Spinal cord (tissue), 10 donors: ENCODE measurements at places on chromosomes 4 and X.

- DNase-seq, result no peak
Measured at GRCh38 chr4:13968723-13969122, 341.2 kb upstream of the BOD1L1 start.

GRCh38 chrX:56785442-56785841 lies 56.4 kb downstream of the NBDY start:
- no peak for DNase-seq

- DNase-seq, result no peak
Measured at GRCh38 chr4:89316931-89317366, 9.3 kb upstream of the GPRIN3 start.

- no peak for DNase-seq
Measured at GRCh38 chr4:153507310-153508073, 41.3 kb downstream of the TMEM131L start.

DNA sequence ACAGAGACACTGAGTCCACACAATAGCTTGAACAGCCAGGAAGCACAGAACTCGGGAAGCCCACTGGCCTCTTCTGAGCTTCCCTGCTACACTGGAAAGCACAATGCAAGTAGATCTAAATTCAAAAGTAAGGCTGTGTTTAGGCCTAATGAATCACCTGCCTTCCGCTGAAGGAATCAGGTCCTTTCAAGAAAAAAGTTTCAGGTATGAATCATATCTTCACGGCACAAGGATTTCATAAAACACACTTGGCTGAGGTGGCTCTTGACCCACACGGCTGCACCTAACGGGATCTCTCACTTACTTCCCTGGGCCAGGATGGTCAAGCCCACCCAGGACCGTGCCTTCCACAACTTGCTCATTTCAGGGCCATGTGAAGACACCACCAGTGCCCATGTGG lies 59.3 kb downstream of the IRF2 start:
- DNase-seq, result no peak

DNA sequence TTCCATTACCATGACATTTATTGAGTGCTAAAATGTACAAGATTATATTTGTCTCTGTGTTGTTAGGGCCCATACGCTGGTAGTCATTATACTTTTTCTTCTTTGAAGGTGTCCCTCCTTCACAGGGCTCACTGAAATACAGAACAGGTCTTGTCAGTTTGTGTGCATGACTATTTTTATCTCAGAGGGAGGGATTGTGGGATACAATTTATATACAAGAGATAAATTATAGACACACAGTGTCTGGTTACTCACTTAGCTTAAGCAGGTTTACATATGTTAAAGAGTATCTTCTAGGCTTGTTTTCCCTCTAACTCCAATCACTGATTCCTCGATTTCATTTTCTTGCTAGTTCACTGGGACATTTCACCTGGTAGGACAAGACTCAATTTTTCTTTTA lies 143.3 kb upstream of the GUCY1A1 start:
- DNase-seq, result no peak

GRCh38 chr4:183875251-183875825 lies 29.8 kb upstream of the STOX2 start:
- DNase-seq, result no peak

DNA sequence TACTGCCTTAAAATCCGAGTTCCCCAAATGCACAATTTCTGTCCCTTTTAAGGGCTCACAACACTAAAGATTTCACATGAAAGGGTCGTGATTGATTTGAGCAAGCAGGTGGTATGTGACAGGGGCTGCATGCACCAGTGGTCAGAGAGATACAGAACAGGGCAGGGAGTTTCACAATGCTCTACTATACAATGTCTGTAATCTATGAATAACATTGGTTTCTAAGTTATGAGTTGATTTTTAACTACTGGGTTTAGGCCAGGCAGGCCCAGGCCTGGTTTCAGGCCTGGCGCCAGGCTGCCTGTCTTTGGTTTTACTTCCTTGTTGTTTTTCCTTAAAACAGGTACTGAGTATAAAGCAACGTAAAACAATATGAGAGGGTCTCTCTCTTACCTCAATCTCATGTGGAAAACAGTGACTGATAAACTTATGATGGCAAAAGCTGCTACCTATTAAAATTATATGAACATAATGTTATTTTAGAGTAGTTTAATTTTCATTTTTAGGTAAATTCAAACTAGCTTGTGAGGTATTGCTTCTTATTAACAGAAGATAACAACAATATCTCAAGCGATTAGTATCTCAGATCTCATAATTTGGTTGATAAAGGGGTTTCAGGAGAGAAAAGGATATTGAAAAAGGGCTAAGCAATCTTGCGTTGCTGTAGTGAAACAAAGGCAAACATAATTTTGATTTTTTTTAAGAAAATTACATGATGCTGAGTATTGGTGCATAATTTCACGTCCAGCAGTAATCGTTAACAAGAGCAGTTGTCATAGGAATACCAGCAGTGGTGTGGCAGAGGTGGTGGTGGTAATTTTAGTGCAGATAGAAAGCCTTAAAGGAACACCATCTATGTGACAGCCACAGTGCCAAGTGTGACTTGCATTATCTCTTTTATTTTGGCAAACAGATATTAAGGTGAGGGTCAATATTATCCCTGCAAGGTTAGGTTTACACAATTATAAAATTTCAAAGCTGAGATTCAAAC lies 944.4 kb upstream of the GRID2 start:
- DNase-seq, result no peak

DNA sequence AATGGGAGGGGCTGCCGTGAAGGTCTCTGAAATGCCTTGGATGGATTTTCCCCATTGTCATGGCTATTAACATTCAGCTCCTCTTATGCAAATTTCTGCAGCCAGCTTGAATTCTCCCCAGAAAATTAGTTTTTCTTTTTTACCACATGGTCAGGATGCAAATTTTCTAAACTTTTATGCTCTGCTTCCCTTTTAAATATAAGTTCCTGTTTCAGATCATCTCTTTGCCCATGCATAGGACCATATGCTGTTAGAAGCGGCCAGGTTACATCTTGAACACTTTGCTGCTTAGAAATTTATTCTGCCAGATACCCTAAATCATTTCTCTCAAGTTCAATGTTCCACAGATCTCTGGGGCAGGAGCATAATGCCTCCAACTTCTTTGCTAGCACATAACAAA lies 13.8 kb upstream of the CLDN34 start:
- DNase-seq, result no peak

- DNase-seq, result peak; percentile 55
Measured at GRCh38 chr4:26083987-26084386, 170.0 kb downstream of the SMIM20 start.

DNA sequence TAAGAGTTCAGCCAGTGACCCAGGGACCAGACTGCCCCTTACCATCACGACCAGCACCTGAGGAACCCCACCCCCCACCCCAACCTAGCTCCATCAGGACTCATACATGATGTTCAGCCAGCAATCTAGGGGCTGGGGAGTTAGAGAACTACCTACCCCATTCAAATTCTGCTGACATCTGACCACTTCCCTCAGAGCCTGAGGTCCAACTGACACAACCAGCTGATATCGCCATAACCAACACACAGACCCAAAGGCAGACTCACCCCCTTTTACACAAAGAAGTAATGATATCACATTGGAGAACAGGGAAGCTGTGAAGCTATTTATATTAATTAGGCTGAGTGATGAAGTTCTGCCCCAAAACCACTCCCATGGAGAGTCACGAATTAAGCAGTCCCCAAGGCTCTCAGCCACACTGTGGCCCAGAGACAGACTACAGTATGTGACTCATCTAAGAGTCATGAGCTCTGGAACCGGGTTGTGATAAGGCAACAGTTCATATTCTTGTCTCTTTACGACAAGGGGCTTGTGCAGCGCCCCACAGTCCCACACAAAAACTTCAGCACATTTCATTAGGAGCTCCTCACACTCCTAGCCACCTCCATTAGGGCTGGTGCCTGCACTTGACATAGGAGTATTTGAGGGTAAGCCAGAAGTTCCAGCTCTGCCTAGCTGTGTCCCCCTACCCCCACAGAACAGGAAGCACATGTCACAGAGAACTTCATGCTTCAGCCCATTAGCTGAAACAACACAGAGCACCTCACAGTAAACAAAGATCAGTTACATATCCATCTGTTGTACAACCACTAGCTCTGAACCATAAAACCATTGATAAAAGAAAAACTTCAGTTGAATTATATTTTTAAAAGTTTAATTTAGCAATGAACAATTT lies 184.7 kb upstream of the ZCCHC13 start:
- DNase-seq, result no peak

DNA sequence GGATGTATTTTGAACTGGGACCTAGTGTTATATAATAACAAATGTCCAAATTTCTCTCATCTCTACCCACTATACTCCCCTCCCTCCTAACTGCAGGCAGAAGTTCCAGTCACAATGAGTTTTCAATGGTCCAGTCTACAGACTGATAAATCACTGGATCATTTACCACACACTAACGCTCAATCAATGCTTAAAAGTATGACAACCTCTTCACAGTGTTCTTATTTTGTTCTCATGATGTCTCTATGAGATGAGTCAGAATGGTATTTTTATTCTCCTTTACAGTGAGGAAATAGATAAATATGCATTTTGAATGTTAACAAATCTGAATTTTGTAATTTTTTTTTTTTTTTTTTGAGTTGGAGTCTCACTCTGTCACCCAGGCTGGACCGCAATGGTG lies 83.7 kb upstream of the ETNPPL start:
- DNase-seq, result no peak

DNA sequence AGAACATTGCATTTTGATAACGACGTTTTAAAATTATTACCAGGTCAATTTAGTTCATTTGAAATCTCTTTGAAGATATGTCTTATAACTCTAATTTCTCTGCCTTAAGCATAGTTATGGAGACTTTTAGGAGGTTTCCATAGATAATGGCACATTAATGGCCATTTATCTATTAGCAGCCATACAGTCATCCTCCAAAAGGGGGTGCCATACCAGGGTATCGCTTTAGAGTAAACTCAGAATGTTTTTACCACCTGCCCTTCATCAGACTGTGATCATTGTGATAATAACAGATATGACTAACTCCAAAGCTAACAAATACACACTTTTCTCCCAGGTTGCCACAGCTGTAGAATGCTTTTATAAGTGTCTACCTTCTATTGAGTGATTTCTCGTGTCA lies 461.5 kb downstream of the FSTL5 start:
- DNase-seq, result no peak

GRCh38 chr4:173076903-173077634 lies 91.5 kb upstream of the GALNT7 start:
- DNase-seq, result no peak

GRCh38 chr4:69497076-69497475 lies 1.4 kb upstream of the UGT2B4 start:
- no peak for DNase-seq

DNA sequence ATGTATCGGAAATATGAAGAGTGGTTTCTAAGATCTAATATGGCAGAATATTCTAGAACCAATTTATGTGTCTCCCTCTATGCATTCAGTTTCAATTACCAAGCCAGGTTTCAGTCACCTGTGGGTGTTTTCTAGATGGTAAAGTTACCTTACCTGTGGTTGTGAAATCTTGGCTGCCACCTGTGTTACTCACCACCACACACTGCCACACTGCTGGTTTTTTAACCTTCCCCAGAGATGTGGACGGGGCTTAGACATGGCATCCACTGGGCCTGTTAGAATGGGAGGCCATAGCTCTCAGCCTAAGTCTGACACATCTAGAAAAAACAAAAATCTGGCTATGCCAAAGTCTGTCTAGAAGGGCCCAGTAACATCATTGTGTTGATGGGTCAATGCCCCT lies 896.5 kb upstream of the PABPC4L start:
- DNase-seq, result no peak

GRCh38 chr4:36235306-36235705 lies 9.0 kb downstream of the ARAP2 start:
- no peak for DNase-seq

GRCh38 chr4:55437356-55437796 lies 41.6 kb downstream of the TMEM165 start:
- DNase-seq, result no peak

- DNase-seq, result no peak
Measured at GRCh38 chrX:96619588-96619987, 65.1 kb upstream of the DIAPH2 start.

DNA sequence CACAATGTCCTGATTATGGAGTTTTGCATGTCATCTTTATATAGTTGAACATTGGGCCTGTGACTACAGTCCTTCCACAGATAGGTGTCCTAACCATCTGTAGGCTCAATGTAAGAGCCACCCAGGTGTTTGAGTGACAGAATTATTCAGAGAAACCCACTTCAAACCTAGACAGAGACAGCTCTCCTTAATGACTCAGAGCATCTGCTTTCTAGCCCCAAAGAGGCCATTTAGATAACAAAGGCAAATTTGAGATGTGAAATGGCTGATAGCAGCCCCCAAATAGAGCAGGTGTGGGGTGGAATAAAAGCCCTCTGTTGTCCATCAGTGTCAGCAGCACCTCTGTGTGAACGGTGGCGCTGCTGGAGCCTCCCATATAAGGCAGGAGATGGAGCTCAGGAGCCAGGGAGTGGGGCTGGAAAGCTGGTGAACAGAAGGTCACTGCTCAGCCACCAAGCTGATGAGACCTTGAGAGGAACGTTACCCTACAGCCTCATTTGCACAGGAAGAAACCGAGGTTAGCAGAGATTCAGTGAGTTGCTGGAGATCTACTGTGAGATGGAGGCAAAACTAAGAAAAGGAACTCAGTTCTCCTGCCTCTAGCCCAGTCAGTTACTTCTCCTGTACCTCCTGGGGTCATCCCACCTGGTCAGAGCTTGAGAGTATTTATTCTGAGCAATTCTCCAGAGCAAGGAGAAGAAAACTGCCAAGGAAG lies 153.3 kb upstream of the LNX1 start:
- DNase-seq, result no peak

GRCh38 chr4:24550441-24551175 lies 33.7 kb downstream of the DHX15 start:
- DNase-seq, result no peak

DNA sequence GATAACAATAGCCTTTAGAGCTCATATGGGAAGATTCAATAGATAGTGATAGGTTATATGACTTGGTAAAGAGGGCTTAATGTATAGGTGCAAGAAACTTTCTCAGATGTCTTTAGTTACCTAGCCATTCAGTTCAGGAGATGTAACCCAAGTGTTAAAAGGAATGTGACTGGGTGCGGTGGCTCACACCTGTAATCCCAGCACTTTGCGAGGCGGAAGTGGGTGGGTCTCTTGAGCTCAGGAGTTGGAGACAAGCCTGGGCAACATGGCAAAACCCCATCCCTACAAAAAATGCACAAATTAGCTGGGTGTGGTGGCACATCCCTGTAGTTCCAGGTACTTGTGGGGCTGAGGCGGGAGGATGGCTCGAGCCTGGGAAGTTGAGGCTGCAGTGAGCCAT lies 7.9 kb downstream of the TET2 start:
- DNase-seq, result no peak

DNA sequence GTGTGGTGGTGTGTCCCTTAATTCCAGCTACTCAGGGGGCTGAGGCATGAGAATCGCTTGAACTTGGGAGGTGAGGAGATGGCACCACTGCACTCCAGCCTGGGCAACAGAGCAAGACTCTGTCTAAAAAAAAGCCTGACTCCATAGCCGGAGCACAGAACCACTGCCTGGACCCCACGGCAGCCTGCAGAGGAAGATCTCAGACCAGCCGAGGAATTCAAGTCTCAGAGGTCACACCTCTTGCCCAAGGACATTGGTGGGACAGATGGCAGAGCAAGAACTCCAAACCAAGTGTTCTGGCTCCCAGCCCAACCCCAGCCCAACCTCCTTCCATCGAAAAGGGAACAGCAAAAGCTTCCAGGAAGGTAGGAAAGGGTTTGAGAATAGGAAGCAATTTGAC lies 70.8 kb downstream of the SMIM20 start:
- no peak for DNase-seq

GRCh38 chrX:109848461-109849050 lies 115.5 kb upstream of the ACSL4 start:
- no peak for DNase-seq
